CD4-positive, alpha-beta T cell treated with Interleukin-2 at 100 ng/mL for 4 hours (primary cell): ENCODE measurements at places on chromosomes 16 and 17.

DNA sequence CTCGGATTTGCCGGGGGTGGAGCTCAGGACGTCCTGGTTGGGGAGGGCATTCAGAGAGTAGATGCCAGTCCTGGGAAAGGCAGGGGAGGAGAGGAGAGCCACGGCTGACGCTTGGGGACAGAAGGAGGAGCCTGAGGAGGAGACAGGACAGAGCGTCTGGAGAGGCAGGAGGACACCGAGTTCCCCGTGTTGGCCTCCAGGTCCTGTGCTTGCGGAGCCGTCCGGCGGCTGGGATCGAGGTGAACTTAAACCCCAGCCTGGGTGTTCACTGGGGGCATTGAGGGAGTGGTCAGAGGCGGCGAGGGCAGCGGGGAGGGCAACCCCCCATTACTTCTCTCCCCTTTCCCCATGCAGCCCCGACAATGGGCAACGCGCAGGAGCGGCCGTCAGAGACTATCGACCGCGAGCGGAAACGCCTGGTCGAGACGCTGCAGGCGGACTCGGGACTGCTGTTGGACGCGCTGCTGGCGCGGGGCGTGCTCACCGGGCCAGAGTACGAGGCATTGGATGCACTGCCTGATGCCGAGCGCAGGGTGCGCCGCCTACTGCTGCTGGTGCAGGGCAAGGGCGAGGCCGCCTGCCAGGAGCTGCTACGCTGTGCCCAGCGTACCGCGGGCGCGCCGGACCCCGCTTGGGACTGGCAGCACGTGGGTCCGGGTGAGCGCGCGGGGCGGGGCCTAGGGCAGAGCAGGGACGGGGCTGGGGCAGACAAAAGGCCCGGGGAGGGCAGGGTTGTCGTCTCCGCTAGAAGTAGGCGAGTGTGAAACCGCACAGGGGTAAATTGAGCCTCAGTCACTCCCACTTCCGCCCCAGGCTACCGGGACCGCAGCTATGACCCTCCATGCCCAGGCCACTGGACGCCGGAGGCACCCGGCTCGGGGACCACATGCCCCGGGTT lies 3.7 kb downstream of the NOL3 start:
- peak; percentile 72 for DNase-seq

DNA sequence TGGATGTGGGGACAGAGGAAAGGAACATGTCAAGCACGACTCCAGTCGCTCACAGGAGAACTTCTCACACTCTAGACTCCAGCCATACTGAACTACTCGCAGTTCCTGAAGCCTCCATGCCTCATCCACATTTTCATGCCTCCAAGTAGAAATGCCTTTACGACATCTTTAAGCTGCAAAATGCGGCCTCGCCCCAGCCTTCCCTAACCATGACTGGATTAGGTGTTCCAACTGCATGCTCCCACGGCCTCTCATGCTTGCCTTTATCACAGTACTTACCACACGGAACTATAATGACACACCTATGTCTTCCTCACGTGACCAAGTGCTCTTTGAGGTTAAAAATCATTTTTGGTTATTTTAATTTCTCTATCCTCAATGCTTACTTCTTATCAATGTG lies 23.9 kb downstream of the SMG6 start:
- DNase-seq: no peak

DNA sequence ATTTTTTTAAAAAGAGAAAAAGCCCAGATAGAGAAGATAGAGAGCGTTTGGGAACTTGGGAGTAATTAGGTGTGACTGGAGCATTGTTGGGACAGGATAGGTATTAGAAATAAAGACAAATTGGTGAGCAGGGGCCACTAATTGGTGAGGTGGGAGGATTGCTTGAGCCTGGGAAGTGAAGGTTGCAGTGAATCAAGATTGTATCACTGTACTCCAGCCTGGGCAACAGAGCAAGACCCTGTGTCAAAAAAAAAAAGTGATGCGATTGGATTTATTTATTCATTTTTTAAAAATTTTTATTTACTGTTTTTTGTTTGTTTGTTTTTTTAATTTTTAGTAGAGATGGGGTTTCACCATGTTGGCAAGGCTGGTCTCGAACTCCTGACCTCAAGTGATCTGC lies 5.1 kb downstream of the CASC3 start:
- DNase-seq: no peak

GRCh38 chr16:79132701-79133100 lies 467.8 kb downstream of the MAF start:
- DNase-seq: no peak

DNA sequence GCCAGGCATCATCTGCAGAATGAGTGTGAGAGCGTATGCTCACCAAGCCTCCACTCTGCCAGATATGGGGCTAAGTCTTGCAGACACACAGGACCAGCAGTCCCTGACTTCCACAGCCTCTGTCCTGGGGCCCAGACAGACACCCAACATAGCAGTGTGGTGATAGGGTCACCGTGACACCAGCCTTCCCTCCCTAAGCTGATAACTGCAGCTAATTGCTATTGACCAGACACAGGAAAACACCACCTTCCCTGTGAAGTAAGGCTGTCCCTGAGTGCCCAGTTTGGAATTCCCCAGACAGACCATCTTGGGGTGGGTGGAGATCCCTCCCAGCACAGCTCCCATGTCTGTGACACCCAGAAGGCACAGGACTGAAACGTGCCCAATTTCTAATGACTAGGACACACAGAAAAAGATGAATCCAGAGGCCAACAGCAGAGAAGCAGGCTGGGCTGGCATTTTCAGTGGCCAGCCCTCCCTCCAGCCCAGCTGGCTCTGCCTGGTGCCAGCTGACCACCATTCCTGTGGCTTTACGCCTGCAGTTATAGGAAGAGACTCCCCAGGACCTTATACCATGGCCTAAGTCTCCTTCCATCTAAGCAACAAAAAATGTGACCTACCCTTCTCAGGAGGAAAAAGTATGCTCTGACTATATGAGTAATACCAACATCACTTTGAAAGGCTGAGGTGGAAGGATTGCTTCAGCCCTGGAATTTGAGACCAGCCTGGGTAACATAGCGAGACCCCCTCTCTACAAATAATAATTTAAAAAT lies 30.3 kb downstream of the ATPAF2 start:
- no peak for DNase-seq

- no peak for DNase-seq
Observed at GRCh38 chr16:79169239-79169638, 431.3 kb downstream of the MAF start.

GRCh38 chr16:28059841-28060575 lies 3.5 kb downstream of the GSG1L start:
- DNase-seq: no peak

DNA sequence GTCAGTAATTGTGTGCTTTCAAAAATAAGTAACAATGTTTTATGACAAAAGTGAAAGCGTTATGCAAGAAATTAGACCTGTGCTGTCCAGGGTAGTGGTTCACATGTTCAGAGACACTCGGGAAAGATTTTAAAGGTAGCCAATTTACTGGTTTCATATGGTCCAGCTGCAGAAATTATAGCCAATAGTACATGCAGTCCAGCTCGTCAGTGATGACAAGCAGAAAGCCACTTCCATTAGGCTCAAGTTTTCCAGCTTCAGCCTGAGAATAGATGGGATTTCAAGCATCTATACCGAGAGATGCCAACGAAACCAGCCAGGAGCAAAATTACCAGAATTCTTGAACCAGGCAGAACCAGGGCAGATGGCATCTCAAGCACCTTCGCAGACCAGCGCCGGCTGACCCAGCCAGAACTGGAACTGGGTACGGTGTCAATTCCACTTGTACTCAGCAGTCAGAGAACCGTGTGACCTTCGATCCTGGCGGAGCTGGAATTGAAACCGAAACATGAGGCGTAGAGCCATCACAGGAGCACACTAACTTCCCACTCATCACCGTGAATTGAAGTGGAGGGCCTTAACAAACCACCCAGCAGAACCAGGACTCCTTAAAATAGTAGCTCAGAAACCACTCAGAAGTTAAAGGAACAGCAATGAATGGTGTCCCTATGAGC lies 207.9 kb upstream of the HSBP1 start:
- no peak for DNase-seq

GRCh38 chr16:55495616-55496289 lies 13.1 kb upstream of the LPCAT2 start:
- DNase-seq: no peak
